Common myeloid progenitor, CD34-positive (primary cell): ENCODE measurements at places on chromosomes 7 and 10.

DNA sequence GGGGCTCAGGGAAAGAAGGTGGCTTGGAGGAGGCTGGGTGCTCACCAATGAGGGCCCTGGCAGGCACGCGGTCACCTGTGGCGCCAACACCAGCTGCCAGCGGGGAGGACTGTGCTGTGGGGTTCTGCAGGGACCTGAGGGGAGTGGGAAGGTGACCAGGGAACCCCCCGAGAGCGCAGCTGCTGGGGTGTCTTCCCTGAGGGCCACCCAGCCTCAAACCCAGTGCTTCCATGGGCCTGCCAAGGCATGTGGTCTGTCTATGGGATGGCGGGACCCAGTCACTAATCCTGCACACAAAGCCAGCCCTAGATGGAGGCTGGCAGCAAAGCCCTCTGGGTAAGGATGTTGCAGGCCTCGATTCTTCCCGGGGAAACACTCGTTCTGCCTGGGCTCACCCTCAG, 117.1 kb downstream of the EBF3 start:
- no peak for DNase-seq

DNA sequence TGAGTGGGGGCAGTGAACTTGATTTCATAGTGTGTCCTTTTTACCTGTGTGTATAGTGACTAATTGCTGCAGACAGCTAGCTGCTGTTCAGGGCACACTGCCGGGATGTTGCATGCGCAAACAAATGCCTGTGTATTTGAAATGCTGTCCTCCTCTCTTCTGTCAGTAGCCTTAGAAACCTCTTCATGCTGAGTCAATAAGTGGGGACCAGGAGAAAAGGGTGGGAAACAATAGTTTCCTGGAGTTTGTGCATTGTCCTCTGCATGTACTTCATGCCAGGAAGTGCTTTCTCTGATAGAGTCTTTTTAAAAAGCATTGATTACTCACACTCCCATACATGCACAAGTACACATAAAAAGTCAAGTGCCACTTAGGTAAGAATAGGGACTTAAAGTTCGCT, 1183.7 kb upstream of the CELF2 start:
- DNase-seq = no peak

DNA sequence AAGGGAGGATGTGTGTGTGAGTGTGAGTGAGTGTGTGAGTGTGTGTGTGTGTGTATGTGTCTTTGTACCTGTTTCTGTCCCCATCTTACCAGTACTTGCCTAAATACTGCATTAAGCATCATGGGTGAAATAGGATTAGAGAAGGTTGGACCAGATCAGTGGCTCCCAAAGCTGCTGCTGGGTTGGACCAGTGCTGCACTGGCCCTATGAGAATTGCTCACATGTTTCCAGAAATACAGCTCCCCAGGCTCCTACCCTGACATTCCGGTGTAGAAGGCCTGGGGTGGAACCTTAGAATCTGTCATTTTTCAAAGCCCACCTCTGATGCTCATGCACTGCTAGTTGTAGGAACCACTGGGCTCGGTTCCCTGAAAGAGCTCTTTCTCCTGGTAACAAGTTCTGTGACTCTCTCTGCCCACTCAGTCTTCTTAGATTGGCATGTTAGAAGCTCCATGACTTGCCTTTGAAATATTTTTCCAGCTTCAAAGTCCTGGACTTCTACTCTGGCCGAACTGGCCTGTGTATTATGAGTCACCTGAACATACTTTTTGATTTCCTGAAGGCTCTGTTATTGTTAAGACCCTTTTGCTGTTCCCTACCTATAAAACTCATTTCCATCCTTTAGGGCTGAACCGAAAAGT, 224.7 kb downstream of the CUX1 start:
- no peak for DNase-seq

DNA sequence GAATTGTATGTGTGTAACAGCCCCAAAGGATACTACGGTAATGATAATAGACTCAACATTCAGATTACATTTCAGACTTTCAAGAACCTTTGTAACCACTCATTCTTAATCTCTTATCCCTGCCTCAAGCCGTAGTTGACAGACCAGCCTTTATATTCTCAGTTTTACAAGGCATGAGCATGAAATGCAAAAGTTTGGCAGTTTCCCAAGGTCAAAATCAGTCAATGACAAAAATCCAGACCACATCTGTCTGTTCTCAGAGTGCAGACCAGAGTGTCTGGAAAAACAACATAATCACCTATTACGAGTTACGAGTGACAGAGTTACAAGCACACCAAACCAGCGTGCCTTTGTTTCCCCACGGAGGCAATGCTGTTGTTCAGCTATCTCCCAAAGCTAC, 178.6 kb upstream of the LRGUK start:
- no peak for DNase-seq

DNA sequence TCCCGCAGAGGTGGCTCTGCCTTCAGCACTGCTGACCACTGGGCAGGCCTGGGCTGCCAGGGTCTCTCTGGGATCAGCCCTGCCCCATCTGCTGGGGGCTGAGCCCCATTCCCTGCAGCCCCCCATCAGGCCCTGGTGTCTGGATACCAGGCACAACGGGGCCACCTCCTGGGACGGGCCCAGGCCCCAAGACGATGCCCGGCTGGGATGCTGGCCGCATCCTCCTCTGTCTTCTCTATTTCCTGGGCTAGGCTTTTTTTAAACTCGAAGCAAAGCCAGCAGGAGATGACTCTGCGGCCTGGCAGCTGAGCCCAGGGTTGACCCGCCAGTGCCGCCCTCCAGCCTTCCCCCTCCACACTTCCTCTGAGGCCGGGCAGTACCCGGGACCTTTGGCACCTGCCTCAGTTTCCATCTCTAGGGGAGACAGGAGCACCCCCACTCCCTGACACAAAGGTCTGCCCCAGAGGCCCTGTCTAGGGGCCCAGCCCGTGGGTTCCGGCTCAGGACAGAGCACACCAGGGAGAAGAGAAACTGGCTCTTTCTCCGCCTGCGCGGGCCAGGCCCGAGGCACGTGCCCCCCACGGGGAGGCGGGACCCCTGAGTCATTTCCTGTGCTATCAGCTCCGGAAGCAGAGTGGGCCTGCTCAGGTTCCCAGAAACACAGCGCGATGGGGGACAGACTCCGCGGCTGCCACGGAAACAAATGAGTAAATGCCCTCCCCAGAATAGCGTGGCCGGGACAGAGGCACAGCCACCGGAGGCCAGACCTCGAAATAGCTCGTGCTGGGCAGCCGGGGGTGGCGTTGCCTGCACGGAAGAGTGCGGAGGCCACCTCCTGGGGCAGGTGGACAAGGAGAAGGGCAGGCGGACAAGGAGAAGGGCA, 84.6 kb upstream of the PDGFA start:
- DNase-seq = peak; percentile 96

DNA sequence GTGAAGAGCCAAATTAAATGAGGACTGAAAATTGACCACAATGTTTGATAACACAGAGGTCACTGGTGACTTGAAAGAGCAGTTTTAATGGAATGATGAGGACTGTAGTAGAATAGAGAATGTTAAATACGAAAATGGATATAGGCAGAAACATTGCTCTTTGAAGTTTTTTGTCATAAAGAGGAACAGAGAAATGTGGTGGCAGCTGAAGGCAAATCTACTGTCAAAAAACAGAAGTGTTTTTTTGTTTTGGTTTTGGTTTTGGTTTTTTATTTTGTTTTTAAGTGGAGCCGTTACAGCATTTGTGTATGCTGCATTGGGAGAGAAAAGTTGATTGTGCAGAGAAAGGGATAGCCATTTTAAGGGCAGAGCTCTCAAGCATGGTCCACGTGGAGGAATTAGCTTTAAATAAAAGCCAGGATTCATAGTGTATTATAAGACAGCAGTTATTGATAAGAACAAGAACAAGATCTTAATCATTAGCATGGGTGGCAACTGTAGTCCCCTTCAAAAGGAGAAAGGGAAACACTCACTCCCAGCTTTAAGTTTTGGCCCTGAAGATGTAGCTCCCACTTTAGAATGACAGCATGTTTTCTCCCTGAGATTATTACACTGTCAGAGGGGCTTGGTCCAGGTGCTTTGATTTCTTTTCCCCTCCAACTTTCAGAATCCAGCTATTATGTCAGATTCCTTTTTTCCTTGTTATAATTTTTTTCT, 156.7 kb upstream of the BET1 start:
- DNase-seq = peak; percentile 51

GRCh38 chr7:11120675-11121220, 147.1 kb downstream of the PHF14 start:
- DNase-seq = no peak
